Amniotic stem cell (primary cell): ENCODE measurements at places on chromosomes 3 and 15.

- DNase-seq = no peak
These were observed 550.0 kb downstream of the AGBL1 start for GRCh38 chr15:86629409-86630356.

- no peak for DNase-seq
These were observed 127.9 kb downstream of the GADL1 start for GRCh38 chr3:30766522-30766921.

GRCh38 chr3:56921573-56922453 is 120.1 kb upstream of the ARHGEF3 start:
- DNase-seq = no peak

GRCh38 chr15:31342381-31342780 is 15.7 kb downstream of the KLF13 start:
- DNase-seq = no peak

- DNase-seq = no peak
These were observed 8.7 kb downstream of the ISG20 start for GRCh38 chr15:88647351-88648105.

- no peak for DNase-seq
These were observed 10.3 kb downstream of the SV2B start for GRCh38 chr15:91110407-91110806.

GRCh38 chr15:24075420-24076089 is 388.4 kb upstream of the NDN start:
- no peak for DNase-seq

- no peak for DNase-seq
These were observed 85.2 kb downstream of the GAP43 start for GRCh38 chr3:115708540-115708939.

GRCh38 chr3:150248116-150248887 is 159.8 kb upstream of the TSC22D2 start:
- no peak for DNase-seq

- DNase-seq = no peak
These were observed 6.2 kb downstream of the TSPAN3 start for GRCh38 chr15:77064539-77065308.

GRCh38 chr3:163916596-163917560 is 1161.4 kb downstream of the SI start:
- no peak for DNase-seq

- no peak for DNase-seq
These were observed 39.4 kb upstream of the CCR4 start for GRCh38 chr3:32912046-32912445.

DNA sequence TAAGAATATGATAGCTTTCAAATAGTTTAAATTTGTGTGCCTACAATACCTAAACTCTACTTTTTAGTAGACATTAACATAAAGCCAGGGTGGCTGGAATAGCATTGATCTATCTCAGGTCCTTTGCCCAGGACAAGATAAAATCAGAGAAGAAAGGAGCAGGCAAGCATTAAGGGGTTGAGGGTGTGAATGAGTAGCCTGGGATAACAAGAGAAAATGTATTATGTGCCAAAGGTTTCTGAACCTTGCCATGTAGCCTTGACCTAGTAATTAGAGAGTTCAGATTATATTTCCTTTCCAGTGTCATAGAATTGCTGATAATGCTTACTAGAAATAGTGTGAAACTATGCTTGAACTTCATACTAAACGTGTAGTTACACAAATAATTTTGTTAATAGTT is 22.9 kb downstream of the ATP11B start:
- no peak for DNase-seq

DNA sequence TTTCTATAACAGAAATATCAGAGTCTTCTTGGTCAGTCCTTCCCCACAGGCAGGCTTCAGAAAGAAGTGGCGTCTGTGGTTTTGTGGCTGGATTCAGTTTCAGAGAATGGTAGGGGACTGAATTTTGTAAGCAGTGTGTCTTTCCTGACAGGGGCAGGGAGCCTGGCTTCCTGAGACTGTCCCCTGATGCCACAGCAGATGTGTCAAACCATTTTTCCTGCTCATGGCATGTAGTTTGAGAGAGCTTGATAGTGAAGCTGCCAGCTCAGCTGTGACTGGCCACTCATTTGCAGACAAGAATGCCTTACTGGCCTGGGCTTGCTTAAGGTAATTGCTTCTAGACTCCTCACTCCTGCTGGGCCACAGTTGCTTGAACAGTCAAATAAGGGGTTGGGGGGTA is 26.4 kb downstream of the LARS2 start:
- DNase-seq = no peak
